Cardiac muscle cell (in vitro differentiated cells and primary cell): ENCODE measurements at places on chromosomes 5 and 9. TPM values are rescaled to one million over a fixed set of nuclear protein-coding genes. Genes with fewer than 3 reads are reported as not detected.
A peak's percentile ranks its signal among the peaks of the same experiment; 100 is the strongest.

The MARCOL gene
- not detected in 2 replicates for total RNA-seq

The SPATA31E1 gene
- not detected in 2 replicates for total RNA-seq

The CNTFR gene
- total RNA-seq: 23.1 and 29.8 TPM in 2 replicates

DNA sequence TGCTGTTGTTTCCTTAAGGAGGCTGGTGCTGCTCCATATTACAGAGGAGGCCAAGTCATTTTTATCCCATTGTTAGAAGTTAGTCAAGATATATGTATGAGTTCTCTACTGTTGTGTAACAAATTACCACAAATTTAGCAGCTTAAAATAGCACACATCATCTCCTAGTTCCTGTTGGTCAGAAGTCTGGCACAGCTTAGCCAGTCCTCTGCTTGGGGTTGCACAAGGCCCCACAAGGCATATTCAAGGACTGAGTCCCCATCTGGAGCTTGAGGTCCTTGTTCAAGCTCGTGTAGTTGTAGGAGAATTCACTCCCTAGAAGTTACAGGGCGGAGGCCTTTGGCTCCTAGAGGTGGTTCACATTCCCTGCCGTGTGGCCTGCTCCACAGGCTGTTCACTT lies 14.7 kb downstream of the MTAP start:
- H3K27me3 ChIP-seq: no peaks in the 10 kb centered on the region
- H3K4me1 ChIP-seq: no peaks in the 10 kb centered on the region
- H3K36me3 ChIP-seq: peaks cover 18% of the 10 kb centered on the region
- no peak overlapping the region for H3K4me3 ChIP-seq
- DNase-seq: no peak
- H3K27ac ChIP-seq: no peak overlapping the region

GRCh38 chr5:29193972-29194371 lies 1999.5 kb upstream of the CDH6 start:
- no peaks in the 10 kb centered on the region for H3K27me3 ChIP-seq
- no peak for DNase-seq
- no peak overlapping the region for H3K27ac ChIP-seq

GRCh38 chr5:127863610-127864395 lies 160.6 kb downstream of the CCDC192 start:
- H3K27ac ChIP-seq: no peak overlapping the region
- H3K27me3 ChIP-seq: no peaks in the 10 kb centered on the region
- no peak for DNase-seq
- no peaks in the 10 kb centered on the region for H3K36me3 ChIP-seq

DNA sequence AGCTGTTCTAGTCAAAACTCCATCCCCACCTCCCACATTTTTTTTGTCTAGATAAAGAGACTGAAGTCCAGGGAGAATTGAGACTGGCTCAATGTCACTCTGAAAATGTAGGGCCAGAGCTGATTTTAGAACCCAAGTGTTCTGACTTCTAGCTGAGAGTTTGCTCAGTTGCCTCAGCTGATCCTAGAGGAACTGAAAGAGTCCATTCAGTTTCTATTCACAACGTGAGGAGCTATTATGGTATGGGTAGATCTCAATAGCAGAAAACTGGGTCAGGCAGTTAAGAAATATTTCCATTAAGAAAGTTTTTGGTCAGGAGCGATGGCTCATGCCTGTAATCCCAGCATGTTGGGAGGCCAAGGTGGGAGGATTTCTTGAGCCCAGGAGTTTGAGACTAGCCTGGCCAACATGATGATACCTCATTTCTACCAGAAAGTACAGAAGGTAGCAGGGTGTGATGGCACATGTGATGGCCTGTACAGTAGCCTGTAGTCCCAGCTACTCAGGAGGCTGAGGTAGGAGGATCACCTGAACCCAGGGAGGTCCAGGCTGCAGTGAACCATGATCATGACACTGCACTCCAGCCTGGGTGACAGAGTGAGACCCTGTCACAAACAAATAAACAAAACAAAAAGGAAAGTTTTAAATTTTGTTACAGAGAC lies 61.7 kb downstream of the GLRA1 start:
- no peak for DNase-seq
- H3K4me3 ChIP-seq: no peak overlapping the region
- no peaks in the 10 kb centered on the region for H3K27me3 ChIP-seq
- no peaks in the 10 kb centered on the region for H3K36me3 ChIP-seq

DNA sequence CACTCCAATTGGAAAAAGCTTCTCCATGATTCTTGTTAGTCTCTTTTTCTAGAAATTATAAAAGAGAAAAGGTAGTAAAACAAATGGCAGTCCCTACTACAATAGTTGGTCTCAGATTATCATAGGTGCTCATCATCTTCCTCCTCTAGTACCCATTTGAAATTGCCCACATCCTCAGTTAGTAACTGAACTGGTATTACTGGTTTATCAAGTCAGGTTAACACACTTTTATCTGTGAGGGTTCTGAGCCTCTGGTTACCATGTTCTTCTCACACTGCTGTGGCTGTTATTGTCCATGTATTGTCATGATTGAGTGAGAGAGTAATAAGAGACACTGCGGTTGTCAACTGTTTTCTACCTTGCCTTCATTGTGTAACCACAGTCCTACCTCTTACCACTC lies 901.7 kb downstream of the TLE1 start:
- H3K4me3 ChIP-seq: no peak overlapping the region
- DNase-seq: no peak
- no peaks in the 10 kb centered on the region for H3K36me3 ChIP-seq
- H3K27ac ChIP-seq: no peak overlapping the region
- no peaks in the 10 kb centered on the region for H3K4me1 ChIP-seq

DNA sequence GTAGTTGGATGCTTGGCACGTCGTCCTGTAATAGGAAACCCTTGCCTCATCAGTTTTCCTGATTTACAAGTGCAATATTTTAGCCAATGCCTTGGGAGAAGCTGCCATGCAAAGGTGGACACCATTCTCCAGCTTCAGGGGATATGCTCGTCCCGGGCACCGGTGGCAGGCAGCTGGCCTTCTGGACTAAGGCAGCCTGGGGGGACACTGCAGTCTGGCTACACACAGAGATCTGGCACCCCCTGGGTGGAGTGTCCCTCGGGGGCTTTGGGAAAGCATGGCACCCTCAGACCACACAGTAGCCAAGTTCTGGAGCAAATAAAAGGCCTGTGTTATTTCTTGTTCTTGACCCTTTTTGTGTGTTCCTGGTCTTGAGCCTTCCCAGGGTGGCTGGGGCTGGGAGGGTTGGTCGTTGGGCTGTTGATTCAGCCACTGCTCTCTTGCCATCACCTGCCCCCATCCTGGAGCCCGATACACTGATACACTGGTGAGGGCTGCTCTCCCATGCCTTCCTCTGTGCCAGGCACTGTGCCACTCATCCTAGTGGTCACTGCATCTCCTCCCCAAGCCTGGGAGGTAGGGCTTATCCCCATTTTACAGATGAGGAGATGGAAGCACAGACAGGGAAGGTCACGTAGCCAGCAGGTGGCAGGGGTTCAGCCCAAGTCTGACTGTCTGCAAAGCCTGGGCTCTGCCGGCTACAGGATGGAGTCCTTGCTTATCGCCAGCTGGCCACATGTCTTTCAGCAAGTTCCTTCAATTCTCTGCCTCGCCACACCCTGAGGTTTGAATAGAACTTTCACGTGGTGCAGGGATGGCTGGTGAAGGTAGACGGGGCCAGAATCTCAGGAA lies 134.1 kb downstream of the RGS3 start:
- peaks cover 24% of the 10 kb centered on the region for H3K36me3 ChIP-seq
- H3K4me3 ChIP-seq: no peak overlapping the region
- no peaks in the 10 kb centered on the region for H3K27me3 ChIP-seq
- no peak for DNase-seq
- no peak overlapping the region for H3K27ac ChIP-seq
- peaks cover 31% of the 10 kb centered on the region for H3K4me1 ChIP-seq

GRCh38 chr5:154249826-154250225 lies 59.3 kb downstream of the GALNT10 start:
- H3K4me3 ChIP-seq: no peak overlapping the region
- H3K27me3 ChIP-seq: no peaks in the 10 kb centered on the region
- H3K4me1 ChIP-seq: peaks cover 4% of the 10 kb centered on the region
- DNase-seq: peak; percentile 16
- H3K36me3 ChIP-seq: no peaks in the 10 kb centered on the region
- H3K27ac ChIP-seq: no peak overlapping the region

DNA sequence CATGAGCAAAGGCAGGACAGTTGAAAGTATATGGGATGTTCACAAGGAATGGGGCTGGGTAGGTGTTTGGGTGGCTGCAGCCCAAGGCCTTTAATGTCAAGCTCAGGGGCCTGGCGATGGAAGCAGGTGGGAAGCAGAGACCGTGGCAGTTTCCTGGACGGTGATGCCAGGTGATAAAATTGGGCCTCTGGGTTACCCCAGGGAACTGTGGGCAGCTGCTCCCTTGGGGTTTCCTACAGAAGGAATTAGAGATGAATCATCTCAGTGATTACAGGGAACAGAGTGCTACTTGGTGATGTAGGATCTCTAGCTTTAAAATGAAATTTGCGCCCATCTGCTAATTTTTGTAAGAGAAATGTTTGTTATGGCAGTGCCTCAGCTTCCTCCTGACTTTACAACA lies 39.2 kb downstream of the TSTD2 start:
- H3K27ac ChIP-seq: peak overlapping the region; percentile 94
- no peak overlapping the region for H3K4me3 ChIP-seq

GRCh38 chr9:18638371-18639249 lies 164.7 kb downstream of the ADAMTSL1 start:
- H3K27ac ChIP-seq: no peak overlapping the region
- H3K4me1 ChIP-seq: no peaks in the 10 kb centered on the region
- H3K27me3 ChIP-seq: no peaks in the 10 kb centered on the region
- no peak for DNase-seq
- no peak overlapping the region for H3K4me3 ChIP-seq
- H3K36me3 ChIP-seq: no peaks in the 10 kb centered on the region
